ENCODE measurements at places on chromosomes 7 and 10.

DNA sequence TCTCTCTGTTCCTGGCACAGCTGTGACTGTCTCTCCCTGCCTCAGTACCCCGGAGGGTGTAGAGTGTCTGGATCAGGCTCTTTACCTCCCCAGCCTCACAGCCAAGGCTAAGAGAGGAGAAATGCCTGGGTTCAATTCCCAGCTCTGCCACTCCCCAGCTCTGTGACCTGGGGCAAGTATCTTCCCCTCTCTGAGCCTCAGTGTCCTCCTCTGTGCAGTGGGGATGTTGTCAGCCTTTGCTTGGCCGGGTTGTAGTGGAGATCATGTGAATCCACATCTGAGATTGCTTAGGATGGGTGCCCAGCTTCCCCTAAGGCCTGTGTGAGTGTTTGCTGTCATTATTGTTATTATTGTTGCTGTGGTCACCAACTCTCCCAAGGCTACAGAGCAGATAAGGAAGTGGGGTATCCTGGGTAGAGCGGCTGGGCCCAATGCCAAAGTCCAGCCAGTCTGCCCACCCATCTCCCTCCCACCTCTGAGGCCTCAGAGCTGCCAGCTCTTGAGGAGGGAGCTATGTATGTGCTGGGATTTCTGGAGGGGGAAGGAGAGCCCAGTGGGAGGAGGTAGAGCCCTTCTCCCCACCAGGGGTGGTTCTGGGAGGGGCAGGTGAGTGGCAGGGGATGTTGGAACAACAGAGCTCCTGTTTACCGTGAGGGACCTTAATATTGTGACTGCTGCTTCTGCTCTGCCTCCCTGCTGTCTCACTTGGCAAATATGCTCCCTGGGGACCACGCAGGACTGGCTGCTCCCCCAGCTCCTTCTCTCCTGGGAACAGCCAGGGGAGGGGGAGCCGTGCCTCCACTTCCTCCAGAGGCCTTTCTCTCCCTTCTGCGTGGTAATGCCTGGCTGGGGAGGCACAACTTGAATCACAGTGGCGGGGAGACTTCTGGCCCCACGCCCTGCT lies 170.5 kb downstream of the RPS24 start:
- no peak for DNase-seq

DNA sequence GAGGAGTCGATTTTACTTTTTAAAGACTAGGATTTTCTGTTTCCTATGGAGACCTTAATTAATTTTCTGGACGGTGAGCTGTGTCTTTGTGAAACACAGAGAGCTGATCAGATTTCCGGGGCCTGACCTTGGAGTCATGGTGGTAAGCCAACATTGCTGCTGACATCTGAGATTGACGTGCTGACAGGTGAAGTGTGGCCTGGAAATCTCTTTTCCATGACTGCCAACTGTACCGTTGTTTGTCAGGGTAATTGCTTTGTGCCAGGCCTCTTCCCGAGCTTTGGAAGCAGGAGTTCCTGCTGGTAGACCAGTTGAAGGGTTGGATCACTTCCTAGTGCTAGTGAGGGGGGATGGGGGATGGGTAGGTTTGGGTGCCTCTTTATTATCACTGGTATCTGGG lies 71.2 kb downstream of the ADRA2A start:
- DNase-seq, result no peak

GRCh38 chr7:18771834-18772566 lies 276.5 kb downstream of the HDAC9 start:
- DNase-seq, result no peak

DNA sequence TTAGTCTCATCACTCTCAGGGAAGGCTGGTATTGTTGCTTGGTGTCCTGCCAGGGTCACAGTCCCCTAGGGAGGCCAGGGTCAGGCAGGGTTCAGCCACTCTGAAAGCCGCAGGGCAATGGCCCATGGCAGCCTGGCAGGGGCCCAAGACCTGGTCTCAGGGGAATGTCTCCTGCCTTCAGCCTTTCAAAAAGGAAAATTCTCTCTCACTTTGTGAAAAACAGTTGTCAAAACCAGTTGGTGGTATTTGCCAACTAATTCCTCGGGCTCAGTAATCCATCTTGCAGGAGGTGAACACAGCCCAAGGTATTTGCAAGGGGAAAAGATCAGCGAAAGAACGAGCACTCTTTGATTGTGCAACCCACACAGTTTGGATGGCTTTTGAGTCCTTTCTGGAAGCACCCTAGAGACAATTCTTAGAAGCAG lies 101.5 kb downstream of the JCAD start:
- no peak for DNase-seq

GRCh38 chr10:119045561-119045960 lies 16.0 kb downstream of the NANOS1 start:
- no peak for DNase-seq

All from left forelimb (tissue), 1 donor.